HT-29 (cell line): ENCODE measurements at places on chromosomes 7 and 10.

GRCh38 chr10:94383530-94383929, 18.8 kb upstream of the TBC1D12 start:
- DNase-seq = no peak

- peak; percentile 53 for DNase-seq
Observed at GRCh38 chr7:148698007-148698396, 701 bp upstream of the CUL1 start.

- no peak for DNase-seq
Observed at GRCh38 chr7:102889851-102890250, 22.9 kb upstream of the LRRC17 start.

- peak; percentile 38 for DNase-seq
Observed at GRCh38 chr7:99036546-99037111, 107.3 kb downstream of the SMURF1 start.

DNA sequence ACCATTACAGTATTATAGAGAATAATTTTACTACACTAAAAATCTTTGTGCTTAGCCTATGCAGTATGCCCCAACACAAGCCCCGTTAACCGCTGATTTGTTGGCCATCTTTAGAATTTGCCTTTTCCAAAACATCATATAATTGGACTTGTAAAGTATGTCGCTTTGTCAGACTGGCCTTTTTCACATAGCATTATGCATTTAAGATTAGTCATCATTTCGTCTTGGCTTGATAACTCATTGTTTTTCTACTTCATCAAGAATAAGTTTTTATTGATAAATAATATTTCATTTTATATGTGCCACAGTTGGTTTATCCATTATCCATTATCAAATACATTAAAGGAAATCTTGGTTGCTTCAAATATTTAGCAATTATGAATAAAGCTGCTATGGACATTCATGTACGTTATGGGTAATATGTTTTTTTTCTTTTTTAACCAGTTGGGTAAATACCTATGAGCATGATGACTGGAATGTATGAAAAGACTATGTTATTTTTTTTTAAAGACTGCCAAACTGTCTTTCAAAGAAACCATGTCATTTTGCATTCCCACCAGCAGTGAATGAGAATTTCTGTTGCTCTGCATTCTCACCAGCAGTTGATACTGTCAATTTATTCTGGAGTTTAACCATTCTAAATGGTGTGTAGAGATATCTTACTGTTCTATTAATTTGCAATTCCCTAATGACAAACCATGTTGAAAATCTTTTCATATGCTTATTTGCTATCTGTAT, 273.1 kb upstream of the KCND2 start:
- DNase-seq = no peak

- DNase-seq = no peak
Observed at GRCh38 chr7:27359181-27360125, 116.9 kb downstream of the EVX1 start.

DNA sequence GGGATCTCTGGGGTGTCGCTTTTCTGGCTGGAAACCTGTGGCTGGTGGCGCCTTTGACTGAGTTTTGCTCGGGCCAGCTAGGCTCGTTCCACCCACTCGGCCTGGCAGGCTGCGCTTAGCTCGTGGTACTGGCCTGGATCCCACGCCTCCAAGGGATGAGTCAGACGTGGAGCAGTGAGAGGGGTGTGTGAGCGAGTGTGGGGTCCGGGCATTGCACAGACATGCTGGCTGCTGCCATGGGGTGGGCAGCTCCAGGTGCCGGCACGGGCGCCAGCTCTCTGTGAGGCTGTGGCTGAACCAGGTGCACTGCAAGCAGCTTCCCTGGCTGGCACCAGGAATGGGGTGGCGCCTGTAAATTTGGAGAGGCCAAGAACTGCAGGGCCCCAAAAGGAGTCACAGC, 63.1 kb upstream of the CACNA2D1 start:
- no peak for DNase-seq

- DNase-seq = no peak
Observed at GRCh38 chr7:5230265-5231067, 40.4 kb downstream of the WIPI2 start.

DNA sequence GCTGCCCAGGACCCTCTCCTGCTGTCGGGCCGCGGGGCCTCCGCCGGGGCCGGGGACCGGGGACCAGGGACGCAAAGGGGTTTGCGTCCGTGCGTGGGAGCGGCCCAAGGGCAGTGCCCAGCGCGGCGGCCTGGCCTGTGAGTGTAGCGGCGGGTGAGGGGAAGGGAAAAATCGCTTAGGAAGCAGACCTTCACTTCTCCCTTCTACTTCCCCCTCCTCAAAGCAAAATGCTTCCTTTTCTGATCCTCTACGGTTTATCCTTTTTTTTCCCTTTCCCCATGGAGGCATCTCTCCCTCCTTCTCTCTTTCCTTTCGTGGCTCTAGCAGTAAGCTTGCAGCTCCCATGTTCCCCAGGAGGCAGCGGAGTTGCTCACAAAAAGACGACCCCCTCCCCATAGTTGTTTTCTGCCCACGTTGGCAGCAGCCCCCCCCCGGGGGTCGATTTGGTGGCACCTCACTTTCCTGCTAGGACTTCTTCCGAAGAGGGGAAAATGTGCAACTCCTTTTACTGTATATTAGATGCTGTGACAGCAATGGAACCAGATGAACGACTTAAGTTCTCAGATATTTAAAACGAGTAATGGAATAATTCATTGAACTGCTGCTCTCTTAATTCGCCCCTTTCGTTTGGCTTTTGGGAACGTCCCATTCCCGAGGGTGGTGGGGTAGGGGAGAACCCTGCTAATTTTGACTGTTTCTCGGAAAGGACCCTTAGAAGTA, 724 bp downstream of the CAPZA2 start:
- peak; percentile 57 for DNase-seq

DNA sequence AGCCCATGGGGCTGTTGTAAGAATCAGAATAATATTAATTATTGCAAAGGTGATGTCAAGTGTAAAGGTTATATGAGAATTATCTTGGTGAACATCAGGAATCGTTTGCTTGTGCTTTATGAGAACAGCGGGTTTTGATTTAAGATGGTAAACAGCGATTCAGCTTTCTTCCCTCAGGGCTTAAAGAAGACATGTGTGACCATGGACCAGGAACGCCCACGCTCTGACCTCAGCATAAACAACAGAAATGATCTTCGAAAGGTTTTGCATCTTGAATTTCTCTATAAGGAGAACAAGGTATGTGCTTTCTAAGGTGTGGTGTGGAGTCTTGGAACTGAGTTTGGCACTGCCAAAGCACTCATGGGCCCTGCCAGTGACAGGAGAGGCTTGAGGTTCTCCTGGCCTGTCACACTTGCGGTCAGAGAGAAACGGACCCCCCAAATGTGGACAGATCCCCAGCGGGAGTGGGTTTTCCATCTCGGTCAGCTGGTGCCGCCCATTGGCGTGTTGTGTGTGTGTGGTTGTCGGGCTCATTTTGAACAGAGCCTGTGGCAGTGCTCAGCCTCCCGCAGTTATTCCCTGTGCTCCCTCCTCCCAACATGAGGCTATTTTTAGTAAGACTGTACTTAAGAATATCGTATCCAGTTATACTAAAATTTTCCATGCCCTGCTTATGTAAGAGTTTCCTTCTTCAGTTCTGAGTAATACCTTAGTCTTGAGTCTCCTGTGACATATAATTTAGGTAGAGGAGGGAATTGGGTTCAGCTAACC, 7.2 kb downstream of the MINDY4 start:
- no peak for DNase-seq

- DNase-seq = no peak
Observed at GRCh38 chr7:77453531-77453930, 37.4 kb upstream of the GSAP start.

DNA sequence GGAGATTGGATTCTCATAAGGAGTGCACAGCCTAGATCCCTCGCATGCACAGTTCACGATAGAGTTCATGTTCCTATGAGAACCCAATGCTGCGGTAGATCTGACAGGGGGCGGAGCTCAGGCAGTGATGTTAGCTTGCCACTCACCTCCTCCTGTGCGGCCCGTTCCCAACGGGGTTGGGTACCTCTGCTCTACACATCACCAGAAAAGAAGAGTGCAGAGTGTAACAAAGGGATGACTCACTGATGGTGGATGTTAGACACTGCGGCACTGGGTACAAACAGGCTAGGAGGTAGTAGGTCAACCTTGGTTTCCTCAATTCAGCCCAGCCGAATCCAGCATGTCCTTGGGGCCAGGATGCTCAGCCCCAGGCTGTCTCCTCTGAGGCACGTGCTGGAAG, 66.8 kb upstream of the CHST15 start:
- no peak for DNase-seq

DNA sequence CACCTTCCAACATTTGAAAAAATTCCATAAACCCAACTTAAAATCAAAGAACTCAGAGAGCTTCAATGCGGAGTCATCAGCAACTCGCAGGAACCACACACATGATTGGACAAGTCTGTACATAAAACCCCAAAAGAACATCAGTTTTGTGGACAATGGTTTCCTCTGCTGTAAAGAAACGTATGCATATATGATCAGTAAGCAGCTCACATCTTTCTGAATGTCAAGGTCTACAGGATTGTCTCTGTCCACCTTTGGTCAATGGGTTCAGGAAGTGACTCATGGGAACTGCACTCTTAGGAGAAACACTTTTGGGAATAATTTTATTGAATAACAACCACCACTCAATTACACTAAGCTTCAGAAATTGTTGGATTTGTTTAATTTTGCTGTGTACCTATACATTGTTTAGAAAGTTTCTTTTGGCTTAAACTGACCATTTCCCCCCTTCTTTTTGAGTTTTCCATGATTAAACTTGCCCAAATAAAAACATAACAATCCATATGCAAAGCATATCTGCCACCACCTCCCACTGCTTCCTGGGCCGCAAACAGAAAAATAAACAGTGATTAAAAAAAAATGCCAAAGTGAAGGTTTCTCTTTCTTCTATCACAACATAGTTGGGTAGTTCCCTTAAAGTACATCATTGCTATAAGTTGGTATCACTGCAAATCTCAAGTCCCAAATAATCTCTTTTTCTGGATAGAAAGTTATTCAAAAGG, 27.3 kb upstream of the AFAP1L2 start:
- no peak for DNase-seq

DNA sequence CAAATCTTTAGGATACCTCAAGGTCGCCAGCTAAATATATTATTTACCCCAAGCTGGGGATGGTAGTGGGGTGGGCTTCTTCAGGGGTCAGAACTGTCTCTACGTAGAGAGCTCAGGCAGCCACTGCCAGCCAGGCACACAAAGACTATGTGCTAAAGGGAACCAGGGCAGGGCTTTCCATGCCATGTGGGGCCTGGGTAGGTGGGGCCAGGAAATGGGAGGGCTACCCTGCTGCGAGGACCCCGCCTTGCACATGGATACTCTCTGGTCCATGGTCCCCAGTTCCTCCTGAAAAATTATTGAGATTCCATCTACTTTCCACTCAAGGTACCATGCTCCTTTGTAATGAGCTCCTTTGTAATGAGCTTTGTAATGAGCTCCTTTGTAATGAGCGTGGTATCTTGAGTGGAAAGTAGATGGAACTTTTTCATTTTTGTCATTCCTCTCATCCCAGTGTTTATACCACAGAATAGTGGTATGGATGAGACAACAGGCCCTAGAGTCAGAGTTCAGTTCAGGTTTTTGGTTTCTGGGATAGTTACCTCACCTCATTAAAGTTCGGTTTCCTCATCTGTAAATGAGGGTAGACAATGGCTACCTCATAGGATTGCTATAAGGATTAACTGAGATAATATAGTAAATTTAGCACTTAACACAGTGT, 5.8 kb downstream of the SYNPO2L start:
- DNase-seq = no peak

DNA sequence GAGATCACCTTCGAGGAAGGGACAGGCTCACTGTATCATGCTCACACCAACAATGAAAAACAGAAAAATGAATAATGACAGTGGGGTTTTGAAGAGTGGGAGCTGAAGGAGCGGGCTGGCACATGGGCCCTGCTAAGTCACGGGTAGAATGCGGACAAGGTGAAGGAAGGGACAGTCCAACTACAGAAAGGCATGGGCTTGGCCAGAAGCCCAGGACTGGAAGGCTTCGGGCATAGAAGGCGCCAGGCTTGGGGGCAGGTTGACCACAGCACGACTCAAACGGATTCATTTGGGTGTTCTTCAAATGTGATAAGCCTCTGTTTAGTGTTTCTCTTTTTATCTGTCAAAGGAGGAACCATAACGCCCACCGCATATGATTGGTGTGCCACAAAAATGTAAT, 509.5 kb downstream of the CCSER2 start:
- no peak for DNase-seq

- DNase-seq = no peak
Observed at GRCh38 chr10:43194266-43194665, 56.0 kb downstream of the CSGALNACT2 start.

- DNase-seq = no peak
Observed at GRCh38 chr7:40305229-40305628, 170.4 kb downstream of the SUGCT start.

GRCh38 chr10:91022390-91022789, 101.5 kb upstream of the ANKRD1 start:
- no peak for DNase-seq

DNA sequence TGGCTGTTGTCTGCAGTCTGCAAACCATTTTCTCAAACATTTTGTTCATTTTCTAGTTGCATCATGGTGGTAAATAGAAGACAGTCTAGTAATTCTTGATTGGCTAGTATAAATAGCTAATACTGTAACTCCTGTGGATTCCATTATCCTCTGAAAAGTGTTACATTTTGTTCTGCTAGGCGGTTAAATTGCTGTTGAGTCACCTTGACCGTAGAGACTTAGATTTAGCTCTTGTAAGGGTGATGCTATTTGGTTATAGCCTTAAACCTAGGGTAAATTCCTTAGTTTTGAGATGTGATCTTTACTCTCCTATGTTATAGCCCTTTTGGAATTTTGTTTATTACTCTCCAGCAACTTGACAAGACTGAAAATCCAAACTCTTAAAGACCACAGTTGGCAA, 58.8 kb downstream of the SHOC2 start:
- no peak for DNase-seq
